ENCODE measurements at places on chromosomes 2 and 18.

DNA sequence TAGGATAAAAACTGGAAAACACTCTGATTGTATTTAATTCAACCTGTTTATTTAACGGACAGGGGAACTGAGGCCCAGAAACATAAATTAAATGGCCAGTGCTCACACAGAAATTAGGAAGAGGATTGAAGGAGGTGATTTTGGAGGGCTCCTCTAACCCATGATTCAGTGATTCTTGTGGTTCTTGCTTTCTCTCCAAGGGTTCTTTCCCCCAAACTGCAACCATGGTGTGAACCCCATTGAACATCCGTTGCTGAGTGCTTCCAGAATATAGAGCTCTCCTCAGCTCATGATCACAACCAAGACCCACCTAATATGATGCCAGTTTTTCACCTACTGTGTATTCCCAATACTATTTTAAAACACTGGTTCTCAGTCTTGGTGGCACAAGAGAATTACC lies 41.4 kb downstream of the BMP10 start:
- no peak for DNase-seq

GRCh38 chr2:217256251-217256650 lies 396.4 kb upstream of the TNP1 start:
- no peak for DNase-seq

DNA sequence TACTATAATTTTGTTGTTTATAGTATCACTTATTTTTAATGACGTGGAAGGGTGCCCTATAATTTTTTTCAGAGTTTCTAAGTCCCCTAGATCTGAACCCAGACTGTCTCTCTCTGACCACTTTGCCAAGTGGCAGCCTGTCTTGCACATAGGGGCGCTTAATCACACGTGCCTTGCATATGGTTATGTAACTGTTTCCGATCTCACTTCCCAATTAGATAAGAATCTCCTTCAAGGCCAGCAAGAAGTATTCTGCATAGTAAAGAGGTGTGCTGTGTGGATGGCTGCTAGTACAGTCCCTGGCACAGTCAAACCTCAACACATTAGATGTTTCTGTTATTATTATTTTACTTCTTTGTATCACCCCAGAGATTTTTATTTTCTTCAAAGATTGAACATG lies 197.8 kb upstream of the SIX2 start:
- DNase-seq = no peak

DNA sequence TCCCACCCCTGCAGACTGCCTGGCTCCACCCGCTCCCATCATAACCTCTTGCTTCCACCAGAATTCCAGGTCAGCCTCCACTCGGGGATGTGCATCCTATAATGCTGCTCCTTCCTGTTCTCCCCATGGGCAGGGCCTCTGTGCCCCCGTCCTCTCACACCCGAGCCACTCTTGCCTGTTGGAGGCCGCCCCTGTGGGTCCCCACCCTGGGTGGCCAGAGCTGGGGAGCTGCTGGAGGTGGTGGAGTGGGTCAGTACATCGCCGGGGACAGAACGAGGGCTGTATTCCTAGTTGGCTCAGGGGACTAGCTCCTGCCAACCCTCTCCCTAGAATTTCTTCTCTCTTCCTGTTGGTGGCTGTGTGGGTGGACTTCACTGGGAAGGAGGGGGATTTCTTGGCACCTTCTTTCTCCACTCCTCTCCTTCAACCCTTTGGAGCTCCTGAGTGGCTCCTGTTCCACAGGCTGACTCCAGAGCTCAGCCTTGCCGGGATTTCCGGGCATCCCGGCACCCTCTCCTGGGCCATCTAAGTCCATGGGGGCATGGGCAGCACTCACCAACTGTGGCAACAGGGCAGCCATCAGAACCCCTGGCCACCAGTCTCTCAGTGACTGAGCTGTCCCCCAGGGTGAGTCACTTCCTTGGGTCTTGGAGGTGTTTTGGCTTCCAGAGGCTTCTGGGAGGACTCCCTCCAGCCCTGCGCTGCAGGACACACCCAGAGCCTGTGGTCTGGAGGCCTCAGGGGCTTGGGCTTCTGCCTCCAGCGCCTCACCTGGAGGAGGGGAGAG lies 88.2 kb upstream of the MCFD2 start:
- no peak for DNase-seq

DNA sequence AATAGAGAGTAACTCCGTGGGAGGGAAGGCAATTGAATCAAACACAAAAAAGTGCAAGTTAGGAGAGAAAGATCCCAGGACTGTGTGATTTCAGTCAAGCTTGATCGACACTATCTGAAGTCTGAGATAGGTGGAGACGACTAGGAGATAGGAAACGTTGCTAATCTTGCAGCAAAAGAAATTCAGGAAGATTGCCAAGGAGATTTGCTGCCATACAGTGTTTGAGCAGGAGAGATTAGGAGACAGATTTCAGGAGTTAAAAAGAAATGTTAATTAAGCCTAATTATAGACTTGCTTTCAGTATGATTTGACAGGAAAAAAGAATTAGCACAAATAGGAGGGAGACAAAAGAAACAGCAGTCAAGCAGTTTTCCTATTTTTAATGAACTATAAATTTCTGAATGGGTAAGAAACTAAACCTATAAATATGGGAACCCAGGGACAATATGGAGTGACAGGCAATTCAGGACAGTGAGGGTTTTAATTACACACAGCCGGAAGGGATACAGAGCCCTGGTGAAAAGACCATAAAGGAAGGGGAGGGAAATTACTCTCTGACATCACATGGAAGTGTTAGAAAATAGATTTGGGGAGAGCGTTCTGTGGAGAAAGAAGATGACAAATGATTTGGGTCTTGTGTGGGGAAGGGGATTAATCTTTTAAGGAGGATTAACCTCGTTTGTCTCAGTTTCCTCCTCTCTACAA lies 72.6 kb downstream of the SUCLG1 start:
- DNase-seq = no peak

DNA sequence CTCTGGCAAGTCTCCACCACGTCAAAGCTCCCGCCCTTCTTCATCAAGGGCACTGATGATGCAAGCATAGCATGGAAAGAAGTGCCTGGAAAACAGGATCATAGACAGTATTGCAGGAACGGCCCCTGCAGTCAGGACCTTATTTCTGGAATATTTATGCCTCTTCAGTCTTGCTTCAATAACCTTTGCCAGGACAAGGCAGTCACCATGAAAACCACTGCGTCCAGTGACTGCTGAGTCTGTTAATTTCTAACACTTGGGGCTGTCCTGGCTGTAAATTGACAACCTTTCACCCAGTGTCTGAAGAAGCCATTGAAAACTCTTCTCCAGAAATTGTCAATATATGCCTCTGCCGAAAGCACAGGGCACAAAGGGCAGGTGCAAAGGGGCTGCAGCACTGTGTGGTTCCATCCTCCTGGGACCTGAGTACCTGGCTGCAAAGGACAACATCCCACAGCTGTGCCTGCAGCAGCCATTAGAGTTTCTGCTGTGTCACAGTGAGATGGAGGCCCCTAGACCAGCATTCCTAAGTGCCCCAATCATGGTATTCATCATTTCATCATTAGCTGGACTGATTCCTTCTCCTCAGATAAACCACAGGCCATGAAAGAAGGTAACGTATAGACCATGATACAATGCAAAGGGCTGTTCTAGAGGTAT lies 819.6 kb downstream of the RNF144A start:
- no peak for DNase-seq

DNA sequence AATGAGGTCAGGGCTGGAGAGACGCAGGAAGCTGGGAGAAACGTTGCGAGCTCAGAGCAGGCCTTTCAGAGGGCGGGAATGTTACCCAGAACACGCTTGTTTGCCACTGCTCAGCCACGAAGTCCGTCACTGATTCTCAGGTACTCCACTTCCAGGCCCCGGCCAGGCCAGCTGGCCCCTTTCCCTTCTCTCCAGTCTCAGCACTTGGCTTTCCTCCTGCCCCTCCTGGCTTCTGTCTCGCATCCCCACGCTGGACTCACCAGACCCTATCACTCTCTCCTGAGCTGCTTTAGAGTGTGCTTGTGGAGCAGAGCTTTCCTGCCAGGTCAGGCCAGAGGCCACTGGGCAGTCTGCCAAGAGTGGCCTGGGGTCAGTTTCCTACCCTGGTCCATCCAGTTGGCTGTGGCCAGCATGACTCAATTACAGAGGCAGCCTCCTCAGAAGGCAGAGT lies 151.4 kb downstream of the TWIST2 start:
- DNase-seq = no peak

- DNase-seq = no peak
Observed at GRCh38 chr18:78986018-78986481, 6.4 kb downstream of the SALL3 start.

DNA sequence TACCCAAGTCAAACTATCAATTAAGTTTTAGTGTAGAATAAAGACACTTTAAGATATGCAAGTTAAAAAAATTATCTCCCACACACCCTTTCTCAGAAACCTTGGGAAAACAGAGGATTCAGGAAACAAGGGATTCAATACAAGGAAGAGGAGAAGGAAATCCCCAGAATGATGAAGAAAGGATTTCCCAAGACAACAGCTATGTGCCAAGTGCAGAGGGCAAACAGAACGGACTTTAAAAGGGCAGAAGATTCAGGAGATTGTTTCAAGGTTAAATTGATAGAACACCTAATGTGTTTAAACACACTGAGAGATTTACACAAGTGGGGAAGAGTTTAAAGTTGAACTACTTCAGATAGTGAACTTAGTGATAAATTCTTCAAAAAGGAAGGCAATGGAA lies 71.5 kb upstream of the EPAS1 start:
- DNase-seq = no peak

DNA sequence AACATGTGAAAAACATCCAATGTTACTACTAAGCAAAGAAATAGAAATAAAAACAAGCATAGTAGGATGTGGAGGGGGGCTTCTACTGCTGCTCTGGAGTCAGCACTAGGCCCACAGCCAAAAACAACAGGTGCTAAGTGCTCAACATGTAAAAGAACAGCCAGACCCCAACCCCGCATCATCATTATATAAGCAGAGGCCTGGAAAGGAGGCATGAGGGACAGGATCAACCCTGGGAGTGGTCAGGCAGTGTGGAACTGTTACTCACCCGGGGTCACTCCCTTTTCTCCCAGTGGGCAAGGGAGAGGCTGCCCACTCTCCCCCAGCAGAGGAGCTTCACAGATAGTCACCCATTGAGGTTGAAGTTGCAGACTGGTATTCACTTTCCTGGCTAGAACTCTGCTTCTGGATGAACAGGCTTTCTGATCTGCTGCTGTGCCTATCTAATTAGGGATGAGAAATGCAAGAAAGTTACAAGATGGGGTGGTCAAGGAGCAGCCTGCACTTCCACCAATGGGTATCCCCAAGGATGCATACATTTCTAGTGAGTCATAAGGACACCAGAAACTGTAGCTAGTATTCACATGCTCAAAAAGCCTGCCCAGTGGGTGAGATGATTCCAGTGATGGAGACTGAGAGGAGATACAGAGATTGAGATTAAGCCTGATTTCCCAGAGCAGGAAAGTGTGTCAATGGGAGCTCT lies 480.1 kb upstream of the TCF4 start:
- DNase-seq = no peak

- DNase-seq = no peak
Observed at GRCh38 chr2:42339191-42339912, 21.7 kb downstream of the COX7A2L start.

- no peak for DNase-seq
Observed at GRCh38 chr2:39728941-39729351, 50.1 kb downstream of the THUMPD2 start.

- DNase-seq = no peak
Observed at GRCh38 chr18:61612517-61612916, 279.3 kb downstream of the CDH20 start.

GRCh38 chr2:211879323-211879722 lies 659.3 kb downstream of the ERBB4 start:
- no peak for DNase-seq

DNA sequence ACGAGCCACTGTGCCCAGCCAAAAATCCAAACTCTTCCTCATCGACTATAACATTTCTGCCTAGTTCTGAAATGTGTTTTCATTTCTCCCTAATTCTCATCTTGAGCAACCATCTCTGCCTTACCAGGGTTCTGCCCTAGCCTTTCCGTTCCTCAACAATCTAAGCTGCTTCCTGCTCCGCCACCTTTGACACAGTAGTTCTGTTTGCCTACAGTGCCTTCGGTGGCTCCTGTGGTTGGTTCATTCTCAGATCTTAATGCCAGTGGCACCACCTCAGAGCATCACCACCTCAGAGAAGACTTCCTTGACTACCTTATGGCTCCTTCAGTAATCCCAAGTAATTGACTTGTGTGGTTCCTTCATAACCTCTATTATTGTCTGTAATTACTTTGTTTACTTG lies 3.8 kb downstream of the SOCS6 start:
- no peak for DNase-seq

DNA sequence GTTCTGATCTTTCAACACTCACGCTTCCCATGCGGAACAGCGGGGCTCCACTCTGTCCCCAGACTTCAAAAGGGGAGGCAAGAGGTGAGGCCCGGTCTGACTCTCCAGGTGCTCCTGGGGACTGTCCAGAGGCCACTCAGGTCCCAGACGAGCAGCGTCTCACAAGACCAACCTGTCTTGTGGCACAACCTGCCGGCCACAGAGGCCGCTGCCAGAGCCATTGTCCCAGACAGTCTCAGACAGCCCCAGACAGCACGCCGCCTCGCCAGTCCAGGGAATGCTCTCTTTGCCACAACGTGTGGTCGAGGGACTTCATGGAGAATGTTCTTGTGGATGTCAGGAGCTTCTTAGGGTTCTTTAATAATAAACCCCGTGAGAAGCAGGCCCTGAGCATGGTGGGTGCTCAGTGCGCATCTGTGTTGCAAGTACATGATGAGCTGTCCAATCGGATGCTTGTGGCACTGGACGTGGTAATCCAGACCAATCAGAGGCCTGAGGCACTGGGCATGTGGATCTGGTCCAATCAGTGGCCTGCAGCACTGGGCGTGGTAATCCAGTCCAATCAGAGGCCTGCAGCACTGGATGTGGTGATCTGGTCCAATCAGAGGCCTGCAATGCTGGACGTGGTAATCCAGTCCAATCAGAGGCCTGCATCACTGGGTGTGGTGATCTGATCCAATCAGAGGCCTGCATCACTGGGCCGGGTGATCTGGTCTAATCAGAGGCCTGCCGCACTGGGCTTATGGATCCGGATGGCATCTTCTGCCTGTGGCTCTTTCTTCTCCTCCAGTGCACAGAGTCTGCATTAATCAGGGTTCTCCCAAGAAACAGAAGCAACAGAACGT lies 76.4 kb downstream of the TMEM18 start:
- no peak for DNase-seq

- no peak for DNase-seq
Observed at GRCh38 chr2:210475706-210476105, 853 bp downstream of the LANCL1 start.

DNA sequence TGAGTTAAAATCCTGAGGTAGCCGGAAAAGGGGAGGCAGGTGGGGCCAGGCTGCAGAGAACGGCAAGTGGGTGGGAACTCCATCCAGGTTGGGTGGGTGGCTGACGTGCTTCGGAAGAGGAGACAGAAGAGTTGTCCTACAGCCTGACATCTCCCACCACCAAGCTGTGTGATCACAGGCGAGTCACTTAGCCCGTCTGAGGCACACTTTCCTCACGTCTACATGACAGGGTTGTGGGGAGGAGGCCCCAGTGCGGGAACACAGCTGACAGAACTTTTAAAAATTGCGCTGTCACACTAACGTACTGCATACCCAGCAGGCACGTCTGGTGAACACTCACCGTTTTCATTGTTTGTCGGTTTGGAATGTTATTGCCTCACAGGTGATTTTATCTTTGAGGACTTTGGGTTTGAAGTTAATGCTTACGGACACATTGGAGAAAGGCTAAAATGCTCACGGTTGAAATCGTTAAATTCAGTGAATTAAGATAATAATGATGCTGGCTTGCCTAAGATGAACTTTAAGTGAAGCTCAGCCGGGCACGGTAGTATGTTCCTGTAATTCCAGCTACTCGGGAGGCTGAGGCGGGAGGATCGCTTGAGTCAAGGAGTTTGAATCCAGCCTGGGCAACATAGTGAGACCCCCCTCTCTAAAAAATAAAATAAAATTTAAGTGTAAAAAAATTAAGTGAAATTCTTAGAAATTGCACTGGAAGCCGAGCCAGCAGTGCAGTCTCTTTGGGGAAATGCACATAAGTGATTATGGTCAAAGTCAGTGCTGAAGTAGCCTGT lies 8.9 kb downstream of the EMILIN2 start:
- DNase-seq = no peak

Data from activated T-helper 2 cell treated with anti-CD3 and anti-CD28 coated beads, Interferon-gamma antibody, Interleukin-2, Interleukin-4, amounts not matched to agents 10 μg/mL and 5 μg/mL and 100 μg/mL, durations not matched to agents 14 hours and 24 hours and 36 hours (primary cell).